ENCODE measurements at places on chromosomes 4 and X.

DNA sequence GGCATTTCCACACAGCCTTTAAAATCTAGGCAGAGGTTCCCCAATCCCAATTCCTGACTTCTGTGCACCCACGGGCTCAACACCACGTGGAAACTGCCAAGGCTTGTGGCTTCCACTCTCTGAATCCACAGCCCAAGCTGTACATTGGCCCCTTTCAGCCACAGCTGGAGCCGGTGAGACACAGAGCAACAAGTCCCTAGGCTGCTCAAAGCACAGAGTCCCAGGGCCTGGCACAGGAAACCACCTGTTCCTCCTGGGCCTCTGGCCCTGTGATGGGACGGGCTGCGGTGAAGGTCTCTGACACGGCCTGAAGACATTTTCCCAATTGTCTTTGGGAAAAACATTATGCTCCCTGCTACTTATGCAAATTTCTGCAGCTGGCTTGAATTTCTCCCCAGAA lies 500.0 kb downstream of the FSTL5 start:
- no peak for DNase-seq

DNA sequence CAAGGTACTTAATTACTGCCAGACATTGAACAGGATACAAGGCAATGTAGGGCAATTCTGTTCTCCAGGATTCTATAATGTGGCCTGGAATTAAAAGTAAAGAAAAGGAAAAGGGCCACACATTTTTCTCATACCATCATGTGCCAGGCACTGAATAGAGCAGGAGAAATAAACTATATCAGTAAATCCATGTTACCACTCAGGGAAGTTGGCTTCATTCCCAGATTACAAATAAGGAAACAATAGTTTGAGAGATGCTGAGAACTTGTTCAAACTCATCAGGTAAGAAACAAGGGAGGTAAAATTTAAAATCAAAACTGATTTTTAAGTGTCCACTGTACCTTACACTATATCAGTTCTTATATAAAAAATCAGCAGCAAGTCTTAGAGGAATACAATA lies 645.0 kb upstream of the ATOH1 start:
- DNase-seq, result no peak

DNA sequence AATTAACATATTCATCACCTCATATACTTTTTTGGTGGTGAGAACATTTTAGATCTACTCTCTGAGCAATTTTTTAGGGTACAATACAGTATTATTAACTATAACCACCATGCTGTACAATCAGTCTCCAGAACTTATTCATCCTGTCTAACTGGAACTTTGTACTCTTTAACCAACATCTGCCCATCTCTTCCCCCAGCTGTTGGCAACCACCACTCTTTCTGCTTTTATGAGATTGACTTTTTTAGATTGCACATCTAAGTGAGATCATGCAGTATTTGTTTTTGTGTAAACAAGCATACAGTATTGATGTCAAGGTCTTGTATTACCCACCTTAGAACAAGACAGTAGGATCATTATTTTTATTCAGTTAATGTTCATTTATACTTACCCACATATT lies 516.8 kb downstream of the RPA4 start:
- DNase-seq, result no peak

DNA sequence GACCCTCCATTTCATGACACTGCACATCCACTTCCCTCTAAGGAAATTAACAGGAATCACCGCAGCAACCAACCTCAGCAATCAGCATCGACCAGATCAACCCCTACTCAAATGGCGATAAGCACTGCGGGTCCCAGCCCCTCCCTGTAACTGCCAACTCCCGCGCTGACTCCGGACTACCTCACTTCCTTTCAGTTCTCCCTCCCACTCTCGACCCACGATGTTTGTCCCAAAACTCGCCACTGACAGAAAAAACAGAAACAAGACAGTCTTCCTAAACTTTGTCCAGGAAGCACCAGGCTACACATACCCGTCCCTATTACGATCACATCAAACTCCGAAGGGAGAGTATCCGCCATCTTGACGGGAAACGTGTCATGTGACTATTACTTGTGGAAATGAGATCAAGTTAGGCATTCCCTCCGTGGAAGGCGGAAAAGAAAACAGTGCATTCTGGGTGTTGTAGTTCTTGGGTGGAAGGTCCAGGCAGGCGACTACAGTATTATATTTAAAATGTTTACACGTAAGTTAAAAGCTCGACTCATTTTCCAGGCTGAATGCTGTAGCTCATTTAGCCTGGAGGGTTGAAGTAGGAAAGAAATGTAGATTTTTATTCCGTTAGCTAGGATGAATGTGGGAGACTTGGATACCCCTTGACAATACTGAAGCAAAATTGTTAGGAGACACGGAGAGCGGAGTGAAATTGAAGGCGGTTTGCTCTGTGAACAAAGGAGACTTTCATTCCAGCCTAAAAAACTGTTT lies at the start of gene CHM:
Gene CHM, minus strand, starts transcription at position 385 of the 762 bp plus-strand sequence. Its CDS starts 26 bp downstream, at position 359.
- DNase-seq, result peak; percentile 85

- DNase-seq, result no peak
Observed at GRCh38 chrX:82961129-82961528, 547.0 kb upstream of the POU3F4 start.

DNA sequence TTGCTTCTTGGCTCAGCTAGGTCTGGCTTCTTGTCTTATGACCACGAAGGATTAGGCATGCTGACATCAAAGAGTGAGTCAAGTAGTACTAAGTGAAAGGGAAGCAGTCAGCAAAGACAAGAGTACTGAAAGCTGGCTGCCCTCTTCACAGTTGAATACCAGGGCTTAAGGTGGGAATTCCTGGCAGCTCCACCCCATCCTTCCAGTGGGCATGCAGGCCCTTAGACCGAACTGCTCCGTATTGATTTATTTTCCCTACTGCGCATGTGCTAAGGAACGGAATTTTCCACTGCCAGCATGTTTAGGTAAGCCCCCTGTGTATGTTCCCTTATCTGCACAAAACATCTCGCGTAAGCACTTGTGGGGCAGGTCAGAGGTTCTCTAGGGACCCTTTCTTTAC lies 2320.1 kb downstream of the ARAP2 start:
- no peak for DNase-seq

DNA sequence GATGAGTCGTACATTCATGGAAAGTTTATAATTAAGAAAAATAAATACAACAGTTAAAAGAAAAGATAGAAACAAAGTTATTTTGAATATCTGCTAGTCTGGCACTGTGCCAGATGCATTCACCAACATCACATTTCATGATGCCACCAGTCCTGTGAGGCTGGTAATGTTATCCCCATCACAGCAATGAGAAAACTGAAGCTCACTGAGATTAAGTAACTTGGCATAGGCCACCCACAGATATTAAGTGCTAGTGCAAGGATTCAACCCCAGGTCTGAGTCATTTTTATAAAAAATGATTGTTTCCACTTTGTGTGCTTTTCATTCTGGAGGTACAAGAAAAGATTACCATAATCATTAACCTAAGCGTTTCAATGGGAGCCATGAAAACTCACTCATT lies 65.0 kb upstream of the IL15 start:
- DNase-seq, result no peak

- DNase-seq, result no peak
Observed at GRCh38 chr4:17785858-17786257, 4.4 kb upstream of the FAM184B start.

- no peak for DNase-seq
Observed at GRCh38 chr4:167000141-167000852, 234.0 kb downstream of the SPOCK3 start.

DNA sequence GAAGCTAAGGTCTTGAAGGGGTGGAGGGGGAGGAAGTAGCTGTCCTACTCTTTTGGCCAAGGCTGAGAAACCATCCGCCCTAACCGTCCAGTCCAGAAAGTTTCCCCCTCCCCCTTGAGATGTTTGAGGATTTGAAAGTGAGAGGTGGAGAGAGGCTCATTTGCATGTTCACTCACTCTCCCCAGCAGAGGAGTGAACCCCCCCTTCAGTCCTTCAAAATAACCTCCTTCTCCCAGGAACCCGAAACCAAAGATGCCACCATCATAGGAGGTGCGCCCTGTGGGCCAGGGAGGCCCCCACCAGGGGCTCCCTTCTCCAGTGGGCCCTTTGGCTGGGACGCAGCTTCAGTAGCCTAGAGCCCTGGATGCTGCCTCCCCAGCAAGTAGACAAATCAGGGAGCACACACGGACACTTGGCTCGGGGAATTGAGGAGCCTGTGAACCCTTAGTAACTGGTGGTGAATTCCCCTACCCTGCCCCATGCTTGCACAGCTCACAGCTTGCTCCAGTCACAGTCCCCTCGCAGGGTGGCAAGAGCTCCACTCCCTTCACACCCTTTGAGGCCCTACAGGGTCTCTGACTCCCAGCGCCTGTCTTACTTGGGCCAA lies 25.6 kb downstream of the ELF4 start:
- no peak for DNase-seq

DNA sequence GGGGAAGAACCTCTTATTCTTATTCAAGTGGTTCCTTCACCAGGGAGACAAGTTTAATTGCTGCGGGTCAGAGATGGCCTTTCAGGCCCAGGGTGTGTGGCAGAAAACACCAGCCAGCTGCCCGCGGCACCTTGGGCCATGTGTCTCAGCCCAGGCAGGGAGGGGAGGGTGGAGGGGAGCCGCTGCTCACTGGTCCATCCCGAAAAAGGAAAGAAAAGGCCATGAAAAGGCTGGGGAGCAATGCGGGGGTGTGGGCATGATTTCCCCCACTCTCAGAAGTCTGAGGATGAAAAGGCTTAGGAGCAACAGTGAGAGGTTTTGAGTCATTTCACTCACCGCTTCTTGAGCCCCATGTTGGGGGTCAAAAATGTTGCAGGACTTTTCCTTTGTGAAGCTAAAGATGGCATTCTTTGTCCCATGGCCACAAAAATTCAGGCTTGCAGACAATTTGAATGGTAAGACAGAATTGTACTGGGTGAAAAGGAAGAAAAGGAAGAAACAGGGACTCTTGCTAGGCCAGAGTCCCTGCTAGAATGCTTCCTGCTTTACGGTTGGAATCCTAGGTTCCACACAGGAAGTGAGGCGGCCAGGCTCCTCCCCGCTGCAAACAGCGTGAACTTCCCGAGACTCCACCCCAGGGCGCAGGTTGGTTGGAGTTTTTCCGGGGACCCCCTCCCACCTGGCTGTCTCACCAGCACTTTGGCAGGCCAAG lies 17.4 kb upstream of the FAM47E start:
- DNase-seq, result no peak

- no peak for DNase-seq
Observed at GRCh38 chr4:38184404-38184803, 224.2 kb downstream of the PTTG2 start.

DNA sequence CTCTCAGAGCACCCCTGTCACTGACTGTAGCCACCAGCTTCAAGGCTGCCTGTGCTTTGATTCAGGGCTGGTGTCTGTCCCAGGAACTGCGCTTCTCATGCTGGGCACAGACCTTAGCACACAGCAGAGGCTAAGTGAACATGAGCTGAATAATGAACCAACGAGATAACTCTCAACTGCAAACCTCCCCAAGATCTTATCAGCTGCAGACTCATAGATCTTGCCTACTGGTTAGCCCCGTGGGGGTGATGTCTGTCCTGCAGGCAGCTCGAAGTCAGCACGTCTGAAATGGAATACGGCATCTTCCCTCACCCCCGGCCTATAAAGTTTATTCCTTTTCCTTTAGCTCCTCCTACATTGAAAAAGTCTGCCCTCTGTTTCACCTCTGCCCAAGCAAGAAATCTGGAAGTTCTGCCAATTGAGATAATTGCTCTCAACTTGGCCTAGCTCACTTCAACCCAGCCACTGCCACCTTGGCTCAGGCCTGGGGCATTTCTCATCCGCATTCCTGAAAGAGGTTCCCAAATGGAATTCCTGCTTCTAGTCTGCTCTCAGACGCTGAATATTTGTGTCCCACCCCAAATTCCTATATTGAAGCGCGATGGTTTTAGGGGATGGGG lies 73.7 kb downstream of the GATB start:
- DNase-seq, result no peak

- no peak for DNase-seq
Observed at GRCh38 chr4:95141361-95141760, 383.6 kb downstream of the BMPR1B start.

GRCh38 chrX:135324463-135324862 lies 15.2 kb downstream of the ETDC start:
- DNase-seq, result no peak

- DNase-seq, result no peak
Observed at GRCh38 chr4:129323658-129324057, 227.7 kb downstream of the C4orf33 start.

GRCh38 chr4:23857367-23857959 lies 32.4 kb downstream of the PPARGC1A start:
- DNase-seq, result no peak

DNA sequence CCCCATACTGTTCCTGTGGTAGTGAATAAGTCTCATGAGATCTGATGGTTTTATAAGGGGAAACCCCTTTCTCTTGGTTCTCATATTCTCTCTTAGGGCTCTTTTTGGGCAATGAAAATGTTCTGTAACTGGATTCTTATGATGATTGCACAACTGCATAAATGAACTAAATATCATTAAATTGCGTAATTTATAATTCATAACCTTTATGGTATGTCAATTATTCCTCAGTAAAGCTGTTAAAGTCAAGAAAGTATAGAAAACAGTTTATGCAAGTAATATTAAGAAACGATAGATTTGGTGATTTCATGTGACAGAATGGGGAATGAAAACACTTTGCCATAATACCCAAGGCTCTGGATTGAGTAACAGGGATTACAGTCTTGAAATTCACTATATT lies 33.5 kb upstream of the SPANXD start:
- DNase-seq, result no peak

DNA sequence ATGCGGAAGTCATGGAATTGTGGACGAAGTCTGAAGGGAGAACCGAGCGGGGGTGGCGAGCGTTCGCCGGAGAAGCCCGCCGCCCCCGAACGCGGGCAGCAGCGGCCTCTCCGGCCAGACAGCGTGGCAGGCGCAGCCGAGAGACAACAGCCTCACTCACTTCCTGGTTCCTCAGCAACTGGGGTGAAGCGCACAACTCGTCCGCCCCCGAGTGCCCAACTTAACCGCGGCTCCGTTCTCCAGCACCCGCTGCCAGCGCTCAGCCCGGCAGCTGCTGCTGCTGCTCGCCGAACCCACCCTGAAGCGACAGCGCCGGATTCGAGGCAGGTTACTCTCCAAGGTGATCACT lies 68.0 kb downstream of the NOCT start:
- DNase-seq, result peak; percentile 70

DNA sequence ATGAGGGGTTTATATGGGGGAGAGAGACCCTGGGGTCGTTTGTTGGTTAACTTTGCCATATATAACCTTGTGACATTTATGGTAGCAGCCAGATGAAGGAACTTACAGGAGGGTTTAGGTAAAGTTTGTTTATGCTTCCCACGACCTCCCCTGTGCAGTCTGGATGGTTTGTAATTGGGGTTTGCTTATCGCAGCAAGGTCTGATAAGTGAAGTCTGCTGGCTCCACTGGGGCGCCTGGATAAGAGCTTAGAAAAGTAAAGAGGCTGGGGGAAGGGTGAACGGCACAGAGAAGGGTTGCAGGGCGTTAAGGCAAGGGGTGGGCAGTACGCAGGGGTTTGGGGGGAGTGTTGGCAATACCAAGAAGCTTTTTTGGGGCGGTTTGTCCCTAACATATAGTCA lies 98.7 kb downstream of the KDM6A start:
- no peak for DNase-seq

DNA sequence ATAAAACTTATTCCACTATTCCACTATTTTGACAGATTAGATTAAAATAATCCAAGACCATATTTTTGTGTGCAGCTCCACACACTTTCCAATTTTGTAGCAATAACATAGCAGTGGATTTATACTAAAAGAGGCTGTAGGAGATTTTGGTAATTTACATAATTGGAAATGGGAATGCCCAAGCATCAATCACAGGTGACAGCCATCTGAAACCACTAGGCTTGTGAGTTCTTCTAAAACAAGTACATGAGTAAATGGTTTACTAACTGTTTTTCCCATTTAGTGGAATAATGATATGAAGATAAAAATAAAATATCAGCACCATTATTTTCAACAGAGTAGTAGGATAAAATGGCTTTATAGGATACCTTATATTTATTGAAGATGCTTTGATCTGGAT lies 4.4 kb downstream of the ANK2 start:
- no peak for DNase-seq
